SW 1271 (cell line): ENCODE measurements at places on chromosomes 12 and 14.

GRCh38 chr12:89648211-89648930 lies 60.3 kb downstream of the ATP2B1 start:
- DNase-seq: no peak

DNA sequence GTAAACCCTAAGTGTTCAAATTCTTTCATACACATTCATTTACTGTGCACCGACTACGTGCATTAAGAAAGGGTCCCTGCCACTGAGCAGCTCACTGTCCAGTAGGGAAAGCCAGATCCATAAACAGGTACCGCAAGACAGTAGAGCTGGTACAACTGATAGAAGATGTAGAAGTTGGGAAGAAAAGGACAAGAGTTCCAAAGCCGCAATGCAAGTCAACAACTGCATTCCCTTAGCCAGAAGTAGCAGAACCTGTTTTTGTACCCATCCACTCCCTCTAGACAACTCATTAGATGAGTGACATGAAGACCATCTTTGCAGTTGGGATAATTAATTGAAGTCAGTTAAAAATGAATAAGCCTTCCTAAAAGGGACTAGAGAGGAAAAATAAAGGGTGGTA lies 1.3 kb downstream of the SENP1 start:
- no peak for DNase-seq

GRCh38 chr12:95337146-95337545 lies 119.5 kb downstream of the VEZT start:
- no peak for DNase-seq

GRCh38 chr12:123896767-123897166 lies 75.9 kb downstream of the CCDC92 start:
- DNase-seq: no peak

DNA sequence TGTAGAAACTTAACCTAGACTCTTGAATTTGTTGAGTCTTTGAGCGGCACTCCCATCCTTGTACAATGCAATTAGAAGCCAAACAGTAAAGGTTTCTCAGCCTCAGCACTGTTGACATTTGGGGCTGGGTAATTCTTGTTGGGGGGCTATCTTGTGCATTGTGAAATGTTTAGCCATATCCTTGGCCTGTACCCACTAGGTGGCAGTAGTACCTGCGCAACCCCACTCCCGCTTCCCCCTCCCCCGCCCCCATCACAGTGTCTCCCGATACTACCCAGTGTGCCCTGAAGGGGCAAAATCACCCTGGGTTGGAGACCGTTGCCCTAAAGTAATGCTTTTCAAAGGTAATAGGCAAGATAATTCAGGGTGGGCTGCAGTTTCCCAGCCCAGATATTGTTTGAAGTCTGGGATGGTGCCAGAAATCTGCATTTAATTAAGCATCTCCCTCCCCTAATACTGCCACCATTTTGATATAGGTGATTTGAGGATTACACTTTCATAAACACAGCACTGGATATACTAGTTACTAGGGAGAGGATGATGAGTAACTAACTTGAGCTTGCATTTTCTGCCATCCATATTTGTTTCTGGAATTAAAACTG lies 1.8 kb downstream of the COX6A1 start:
- peak; percentile 73 for DNase-seq

DNA sequence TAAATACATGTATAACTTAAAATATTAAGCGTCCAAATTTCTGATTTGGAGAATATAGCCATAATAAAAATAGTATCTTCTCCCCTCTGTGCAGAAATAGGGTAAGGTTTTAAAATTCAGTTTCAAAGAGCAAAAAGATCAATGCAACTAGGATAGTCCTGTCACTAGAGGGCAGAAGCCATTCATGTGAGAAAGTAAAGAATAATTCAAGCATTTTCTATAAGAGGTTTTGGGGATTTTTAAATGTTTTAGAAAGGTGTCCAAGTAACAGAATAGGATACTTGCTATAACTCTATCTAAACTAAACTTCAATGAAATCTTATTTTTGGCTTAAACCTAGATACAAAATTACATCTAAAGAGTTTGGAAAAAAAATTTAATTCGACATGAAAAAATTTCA lies 50.3 kb downstream of the ADAMTS20 start:
- no peak for DNase-seq

DNA sequence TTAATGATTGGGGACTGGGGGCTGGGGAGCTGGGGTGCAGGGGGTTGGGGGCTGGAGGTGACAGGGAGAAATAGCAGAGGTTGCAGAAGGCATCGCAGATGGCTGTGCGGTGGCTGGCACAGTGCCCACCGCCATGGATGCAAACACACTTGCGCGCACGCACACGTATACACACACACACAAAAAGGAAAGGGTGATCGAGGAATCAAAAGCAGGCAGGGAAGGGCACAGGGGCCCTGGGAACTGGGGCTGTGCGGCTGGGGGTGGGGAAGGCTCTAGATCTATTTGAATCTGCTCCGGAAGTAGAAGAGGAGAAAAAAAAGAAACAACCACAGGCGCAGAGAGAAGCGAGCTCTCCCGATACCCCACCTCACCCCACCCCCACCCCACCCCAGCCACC lies 39.4 kb downstream of the ZFHX2 start:
- no peak for DNase-seq

DNA sequence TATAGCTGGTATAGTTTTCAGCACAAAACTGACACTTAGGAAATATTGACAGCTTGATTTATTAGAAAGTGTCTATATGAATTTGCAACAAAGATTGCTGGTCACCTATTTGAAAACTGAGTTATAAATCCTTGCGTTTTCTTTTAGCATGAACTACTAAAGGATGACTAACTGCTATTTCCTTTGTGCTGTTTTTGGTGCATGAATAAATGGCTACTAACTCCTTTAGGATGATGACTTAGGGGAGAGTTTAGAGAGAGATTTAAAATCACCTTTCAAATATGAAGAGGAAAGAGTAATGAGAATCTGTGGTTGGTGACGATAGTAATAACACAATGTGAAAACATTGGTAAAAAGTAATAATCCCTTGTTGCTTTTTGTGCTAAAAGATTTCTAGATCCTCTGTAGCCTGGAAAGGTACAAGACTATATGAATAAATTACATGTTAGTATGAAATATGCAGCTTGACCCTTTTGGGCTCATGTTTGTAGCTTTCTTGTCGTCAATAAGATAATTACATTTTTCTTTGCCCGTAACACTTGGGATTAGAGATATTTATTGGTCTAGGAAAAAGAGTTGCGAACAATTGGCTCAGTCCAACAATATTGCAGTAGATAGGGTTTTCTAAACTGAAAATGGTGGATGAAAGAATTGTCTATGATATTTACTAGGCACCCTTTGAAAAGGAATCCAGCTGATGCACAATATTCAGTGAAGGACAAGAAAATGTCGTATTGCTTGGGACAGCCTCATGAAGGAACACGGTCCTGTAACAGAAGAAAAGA lies 453.0 kb downstream of the ADAMTS20 start:
- DNase-seq: no peak

DNA sequence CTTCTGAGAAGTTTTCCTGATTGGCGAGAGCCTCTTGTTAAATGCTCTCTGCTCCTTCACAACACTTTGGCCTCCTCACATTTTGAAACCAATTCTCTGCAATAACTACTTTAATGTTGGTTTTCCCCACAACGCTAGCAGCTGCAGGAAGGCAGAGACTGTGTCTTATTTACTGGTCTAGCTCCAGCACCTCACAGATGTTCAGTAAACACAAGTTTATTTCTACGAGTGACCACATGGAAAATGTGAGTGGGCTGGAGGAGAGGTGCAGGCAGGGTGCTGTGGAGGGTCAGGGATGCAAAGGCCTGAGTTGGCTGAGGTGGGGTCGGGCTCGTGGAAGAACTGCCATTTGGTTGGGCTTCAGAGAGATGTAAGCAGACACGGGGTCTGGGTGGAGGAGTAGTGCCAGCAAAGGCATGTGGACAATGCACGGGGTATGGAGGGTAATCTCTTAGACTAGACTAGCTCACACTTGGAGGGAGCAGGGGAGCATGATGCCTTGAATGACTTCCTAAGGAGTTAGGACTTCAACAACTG lies 117.4 kb upstream of the RTL1 start:
- no peak for DNase-seq

DNA sequence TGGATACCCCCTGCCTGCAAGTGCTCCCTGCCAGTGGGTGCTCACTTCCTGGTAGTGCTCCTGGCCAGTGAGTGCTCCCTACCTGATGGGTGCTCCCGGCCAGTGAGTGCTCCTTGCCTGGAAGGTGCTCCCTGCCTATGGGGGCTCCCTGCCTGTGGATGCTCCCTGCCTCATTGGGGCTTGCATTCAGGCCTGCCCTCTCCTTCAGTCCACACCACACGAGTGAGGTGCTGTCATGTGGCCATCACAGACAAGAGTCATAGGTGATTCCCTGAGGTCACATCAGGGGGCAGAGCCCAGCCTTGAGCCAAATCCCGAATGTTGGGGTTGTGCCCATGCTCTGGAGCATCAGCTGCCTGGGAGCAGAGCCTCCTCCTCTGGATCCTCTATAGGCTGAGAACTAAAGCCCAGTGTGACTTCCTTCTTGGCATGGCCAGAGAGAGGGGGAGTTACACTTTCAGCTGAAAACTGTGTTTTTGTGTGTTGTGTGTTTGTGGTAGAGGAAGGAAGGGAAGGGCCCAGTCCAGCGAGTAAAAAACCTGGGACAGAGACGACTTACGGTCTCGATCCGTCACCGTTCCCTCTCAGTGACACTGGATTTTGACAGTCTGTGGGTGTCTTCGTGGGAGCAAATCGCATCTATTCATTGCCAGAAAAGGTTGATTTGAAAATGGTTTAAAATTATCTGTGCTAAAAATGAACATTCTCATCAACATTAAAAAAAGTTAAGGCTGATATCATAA lies 136.0 kb downstream of the ADGRD1 start:
- DNase-seq: no peak

DNA sequence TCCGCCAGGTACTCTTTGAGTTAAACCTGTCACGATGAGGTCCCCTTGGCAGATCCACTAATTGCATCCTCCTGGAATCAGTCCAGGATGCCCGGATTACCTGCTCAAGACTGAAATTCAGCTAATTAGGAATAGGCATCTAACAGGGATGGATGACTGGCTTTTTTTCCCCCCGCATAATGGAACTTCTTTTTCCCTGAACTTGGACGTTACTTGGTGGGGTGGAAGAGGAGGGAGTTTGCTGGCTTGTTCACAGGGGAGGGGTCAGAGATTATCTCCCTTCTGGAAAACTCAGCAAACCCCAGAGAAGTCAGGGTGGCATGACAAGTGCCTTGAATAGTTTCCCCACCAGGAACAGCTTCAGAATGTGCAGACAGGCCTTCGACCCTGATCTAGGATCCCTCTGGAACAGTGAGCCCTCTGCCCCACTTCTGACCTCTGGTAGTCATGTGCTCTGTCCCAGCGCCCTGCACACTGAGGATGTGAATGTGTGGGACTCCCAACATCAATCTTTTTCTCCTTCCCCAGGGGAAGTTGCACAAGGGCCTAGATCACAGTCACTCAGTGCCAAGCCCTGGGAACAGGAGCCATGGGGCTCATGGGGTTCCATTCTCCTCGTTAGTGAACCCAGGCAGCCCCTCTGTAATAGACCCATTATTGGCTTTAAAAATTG lies 142.5 kb downstream of the SMOC1 start:
- DNase-seq: no peak

DNA sequence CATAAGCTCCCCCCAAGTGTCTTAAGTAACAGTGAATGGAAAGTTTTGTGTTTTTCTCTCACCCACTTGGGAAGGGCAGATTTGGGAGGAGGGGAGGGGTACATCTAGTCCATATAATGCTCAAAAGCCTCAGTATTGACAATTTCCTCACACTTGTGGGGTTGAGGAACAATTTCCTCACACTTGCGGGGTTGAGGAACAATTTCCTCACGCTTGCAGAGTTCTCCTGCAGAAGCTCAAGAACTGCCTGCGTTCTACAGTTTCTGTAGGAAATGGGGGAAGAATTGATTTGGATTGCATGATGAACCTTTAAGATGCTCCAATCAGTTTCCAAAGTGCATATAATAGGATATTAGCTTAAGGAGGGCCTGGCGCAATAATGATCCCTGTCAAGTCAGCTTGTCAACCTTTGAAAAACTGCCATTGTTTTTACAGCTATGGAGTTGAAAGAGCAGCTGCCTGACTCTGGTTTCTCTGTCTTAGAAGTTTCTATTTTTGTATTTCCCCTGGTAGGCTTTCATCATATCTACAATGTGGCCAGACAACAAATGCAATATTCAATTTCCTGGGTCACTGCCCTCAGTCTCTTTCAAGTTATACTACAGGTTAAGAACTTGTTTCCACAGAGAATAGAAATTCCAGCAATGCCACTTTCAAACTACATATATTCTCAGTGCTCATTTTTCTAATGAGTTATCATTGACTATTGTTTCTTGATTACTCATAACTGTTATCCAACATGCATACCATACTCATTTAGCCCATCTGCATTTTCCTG lies 66.5 kb downstream of the PLEKHG7 start:
- DNase-seq: no peak

DNA sequence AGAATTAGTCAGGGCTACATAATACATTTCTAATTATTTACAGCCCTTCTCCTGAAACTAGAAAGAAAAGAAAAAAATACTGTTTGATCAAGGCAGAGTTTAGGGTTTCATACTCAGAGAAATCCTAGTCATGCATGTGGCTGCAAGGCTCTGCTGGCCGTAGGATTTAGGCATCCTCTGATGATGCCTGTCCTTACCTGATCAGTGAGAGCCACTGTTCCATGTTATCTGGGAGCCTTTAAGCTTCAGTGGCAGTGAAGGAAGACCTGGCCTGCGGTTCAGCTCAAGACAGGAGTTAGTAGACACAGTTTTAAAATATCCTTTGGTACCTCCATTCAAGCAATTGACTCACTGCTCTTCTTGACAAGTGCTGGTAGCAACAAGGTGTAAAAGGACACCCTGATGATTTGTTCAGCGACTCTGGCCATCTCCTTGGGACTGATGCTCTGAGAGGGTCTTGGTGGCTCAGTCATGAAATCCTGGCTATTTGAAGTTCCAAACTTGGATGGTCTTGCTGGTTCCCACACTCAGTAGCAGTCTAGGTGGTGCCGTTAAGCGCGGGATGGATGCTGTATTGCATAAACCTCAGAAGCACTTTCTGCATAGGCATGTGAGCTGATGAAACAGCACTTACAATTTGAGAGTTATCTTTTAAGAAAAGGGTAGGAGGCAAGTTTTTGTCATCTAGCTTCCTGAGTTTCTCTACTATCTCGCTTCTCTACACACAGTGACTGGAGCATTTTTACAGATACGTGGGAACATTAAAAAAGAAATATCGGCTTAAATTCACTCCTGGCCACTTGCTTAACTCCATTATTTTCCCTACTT lies 162.0 kb downstream of the SAMD4A start:
- no peak for DNase-seq

DNA sequence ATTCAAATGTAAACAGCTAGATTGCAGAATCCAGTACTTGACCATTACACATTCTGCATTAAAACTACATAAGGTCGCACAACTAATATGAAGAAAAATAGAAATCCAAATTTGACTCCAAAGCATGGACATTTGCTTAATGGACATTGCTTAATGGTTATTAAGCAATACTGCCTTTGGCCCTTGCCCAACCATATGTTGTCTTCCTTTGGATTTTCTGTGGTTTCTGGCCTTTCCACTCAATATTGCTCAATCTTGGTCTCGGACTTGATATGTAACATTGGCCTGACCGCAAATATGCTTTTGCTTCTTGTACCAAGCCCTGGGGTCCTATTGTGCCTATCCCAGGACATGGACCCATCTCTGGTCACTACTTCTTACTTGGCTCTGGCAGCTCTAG lies 67.2 kb downstream of the PTPRR start:
- DNase-seq: no peak

- no peak for DNase-seq
These were observed 141.0 kb downstream of the PAH start for GRCh38 chr12:102776041-102776440.

- no peak for DNase-seq
These were observed 34.6 kb downstream of the ADGRD1 start for GRCh38 chr12:130988261-130988660.
